CD14-positive monocyte (primary cell): ENCODE measurements at places on chromosomes 2 and 18. TPM values are rescaled to one million over a fixed set of nuclear protein-coding genes. Genes with fewer than 3 reads are reported as not detected.

GRCh38 chr2:20414806-20415205 lies 32.1 kb upstream of the RHOB start:
- no peak overlapping the region for H3K27ac ChIP-seq
- H3K4me3 ChIP-seq: no peak overlapping the region
- H3K4me1 ChIP-seq: peaks cover 34% of the 10 kb centered on the region
- H3K36me3 ChIP-seq: no peaks in the 10 kb centered on the region

DNA sequence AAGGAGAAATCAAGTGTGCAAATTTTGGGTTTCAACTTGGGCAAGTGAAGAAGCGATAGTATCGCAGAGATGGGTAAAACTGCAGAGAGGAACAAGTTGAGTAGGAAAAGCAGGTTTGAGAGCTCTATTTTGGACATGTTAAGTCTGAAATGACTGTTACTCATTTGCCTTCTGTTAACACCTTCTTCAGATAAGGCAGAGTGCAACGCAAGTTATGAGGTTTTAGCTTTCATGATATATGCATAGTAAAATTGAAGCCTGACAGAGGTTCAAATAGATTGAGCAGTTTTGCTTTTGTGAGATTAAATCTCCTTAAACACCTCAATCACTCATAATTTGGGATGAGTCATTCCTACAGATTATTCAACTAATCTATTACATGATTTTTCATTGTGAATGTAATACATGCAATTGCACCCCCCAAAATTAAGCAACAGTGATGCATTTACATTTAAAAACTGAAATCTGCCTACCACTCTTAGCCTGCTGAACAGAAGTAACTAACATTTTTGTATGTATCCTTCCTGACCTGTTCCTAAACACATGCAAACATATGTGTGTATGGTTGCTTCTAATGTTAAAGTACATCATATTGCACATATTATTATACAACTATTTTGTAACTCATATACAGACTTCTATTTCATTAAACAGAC lies 575.4 kb downstream of the ARHGAP15 start:
- no peaks in the 10 kb centered on the region for H3K27me3 ChIP-seq
- H3K36me3 ChIP-seq: peaks cover 5% of the 10 kb centered on the region
- DNase-seq: no peak
- H3K4me1 ChIP-seq: no peaks in the 10 kb centered on the region
- H3K27ac ChIP-seq: peak overlapping the region; percentile 28

The VWC2L gene
- not detected in 2 replicates for polyA plus RNA-seq

DNA sequence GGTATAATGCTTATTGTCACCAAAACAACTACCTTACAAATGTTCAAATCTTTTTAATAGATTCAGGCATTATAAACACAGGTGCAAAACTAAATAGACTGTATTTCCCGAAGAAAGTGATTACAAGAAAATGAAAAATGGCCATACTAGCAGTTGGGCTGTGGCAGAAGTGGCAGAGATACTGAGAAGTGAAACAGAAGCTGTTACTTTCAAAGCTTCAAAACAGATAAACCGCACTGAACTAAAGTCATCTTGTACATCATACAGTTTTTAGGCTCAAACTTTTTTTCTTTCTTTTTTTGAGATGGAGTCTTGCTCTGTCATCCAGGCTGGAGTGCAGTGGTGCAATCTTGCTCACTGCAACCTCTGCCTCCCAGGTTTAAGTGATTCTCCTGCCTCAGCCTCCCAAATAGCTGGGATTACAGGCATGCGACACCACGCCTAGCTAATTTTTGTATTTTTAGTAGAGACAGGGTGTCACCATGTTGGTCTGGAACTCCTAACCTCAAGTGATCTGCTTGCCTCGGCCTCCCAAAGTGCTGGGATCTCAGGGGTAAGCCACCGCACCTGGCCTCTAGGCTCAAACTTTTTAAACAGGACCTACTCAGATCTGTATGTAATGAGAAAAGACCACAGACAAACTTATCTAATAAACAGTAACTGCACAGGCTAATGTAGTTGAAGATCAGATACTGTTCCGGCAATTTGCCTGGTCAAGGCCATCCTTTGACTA lies 77.9 kb upstream of the SATB2 start:
- no peaks in the 10 kb centered on the region for H3K36me3 ChIP-seq

The SERPINB4 gene
- not detected for polyA plus RNA-seq

DNA sequence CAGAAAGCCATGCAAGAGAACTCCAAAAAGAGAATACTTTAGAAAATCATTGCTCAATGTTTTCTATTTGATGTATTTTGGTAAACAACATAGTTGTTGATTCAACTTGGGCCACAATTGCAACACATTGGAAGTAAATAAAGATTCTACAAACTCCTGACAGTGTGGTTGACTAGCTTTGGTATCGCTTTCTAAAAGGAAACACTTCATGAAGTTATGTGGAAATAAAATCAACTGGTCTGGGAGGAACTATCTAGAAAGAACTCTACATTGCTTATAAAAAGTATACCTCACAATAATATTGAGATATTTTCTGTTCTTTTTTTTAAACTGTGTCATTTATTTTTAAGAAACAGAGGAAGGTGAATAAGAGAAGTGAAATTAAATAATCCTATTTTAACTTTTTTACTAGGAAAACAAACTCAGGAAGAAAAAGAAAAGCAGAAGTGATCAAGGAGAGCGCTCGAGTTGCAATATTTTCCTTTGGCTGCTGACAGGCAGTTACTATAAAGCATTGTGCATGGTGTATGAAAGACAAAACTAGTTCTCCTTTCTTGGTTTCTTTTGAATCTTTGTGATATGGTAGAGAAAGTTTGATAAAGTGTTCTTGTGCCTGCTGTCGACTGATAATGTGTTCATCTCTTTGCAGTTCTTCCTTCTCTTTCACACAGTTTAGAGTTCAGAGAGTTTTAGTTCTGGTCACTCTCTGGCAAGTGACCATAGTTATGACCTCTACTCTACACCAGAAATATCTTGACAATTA lies 3.0 kb downstream of the DHRS9 start:
- no peaks in the 10 kb centered on the region for H3K36me3 ChIP-seq
- H3K27me3 ChIP-seq: no peaks in the 10 kb centered on the region
- peak overlapping the region; percentile 90 for H3K27ac ChIP-seq
- DNase-seq: peak; percentile 80

DNA sequence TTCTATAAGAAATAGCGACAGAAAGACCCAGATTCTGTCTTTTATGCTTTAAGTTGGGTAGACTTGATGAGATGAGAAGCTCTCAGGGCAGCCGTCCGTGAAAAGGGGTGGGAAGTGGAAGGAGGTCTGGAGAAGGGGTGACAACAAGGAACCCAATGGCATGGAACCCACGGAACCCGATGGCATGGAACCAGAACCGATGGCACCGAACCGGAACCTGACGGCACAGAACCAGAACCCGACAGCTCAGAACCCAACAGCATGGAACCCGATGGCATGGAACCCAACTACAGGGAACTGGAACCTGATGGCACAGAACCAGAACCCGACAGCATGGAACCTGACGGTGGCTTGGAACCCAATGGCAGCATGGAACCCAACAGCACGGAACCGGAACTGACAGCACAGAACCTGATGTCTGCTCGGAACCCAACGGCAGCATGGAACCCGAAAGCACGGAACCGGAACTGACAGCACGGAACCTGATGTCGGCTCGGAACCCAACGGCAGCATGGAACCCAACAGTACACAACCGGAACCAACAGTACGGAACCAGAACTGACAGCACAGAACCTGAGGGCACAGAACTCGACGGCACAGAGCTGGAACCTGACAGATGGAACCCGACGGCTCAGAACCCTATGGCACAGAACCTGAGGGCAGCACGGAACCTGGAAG lies 155.2 kb downstream of the TMEM18 start:
- no peaks in the 10 kb centered on the region for H3K27me3 ChIP-seq
- no peak overlapping the region for H3K27ac ChIP-seq
- H3K4me3 ChIP-seq: no peak overlapping the region

DNA sequence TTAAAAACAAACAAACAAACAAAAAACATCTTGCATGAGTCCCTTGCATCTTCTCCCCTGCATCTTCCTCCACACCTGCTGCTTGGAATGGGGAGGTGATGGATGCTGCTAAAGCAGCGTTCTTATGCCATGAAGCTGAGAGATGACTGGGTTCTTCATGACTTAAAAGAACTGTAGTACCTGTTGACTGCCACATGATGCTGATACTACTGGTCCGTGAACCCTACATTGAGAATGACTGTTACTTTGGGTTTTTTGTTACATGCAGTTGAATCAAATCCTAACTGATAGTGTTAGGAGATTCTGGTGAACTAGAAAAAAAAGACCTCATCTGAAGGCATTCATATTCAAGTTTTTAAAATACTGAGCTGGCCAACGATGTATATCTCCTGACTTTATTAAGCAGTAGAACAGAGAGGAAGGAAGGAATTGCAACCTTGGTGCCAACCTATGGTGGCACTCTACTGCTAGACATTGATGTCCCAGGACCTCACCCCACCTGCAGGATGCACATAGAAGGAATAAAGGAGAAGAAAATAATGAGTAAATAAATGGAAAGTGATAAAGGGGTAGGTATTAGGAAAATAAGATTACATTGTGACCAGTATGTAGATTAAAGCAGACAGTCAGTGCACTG lies 63.2 kb upstream of the SPAG16 start:
- H3K4me1 ChIP-seq: no peaks in the 10 kb centered on the region
- no peak overlapping the region for H3K4me3 ChIP-seq
- H3K36me3 ChIP-seq: no peaks in the 10 kb centered on the region
- DNase-seq: no peak

GRCh38 chr18:39424261-39424660 lies 1858.7 kb upstream of the CELF4 start:
- no peaks in the 10 kb centered on the region for H3K36me3 ChIP-seq
- H3K4me1 ChIP-seq: no peaks in the 10 kb centered on the region
- no peaks in the 10 kb centered on the region for H3K27me3 ChIP-seq
- no peak overlapping the region for H3K27ac ChIP-seq
- no peak overlapping the region for H3K4me3 ChIP-seq

The NDUFV2 gene
- polyA plus RNA-seq: 162 TPM

DNA sequence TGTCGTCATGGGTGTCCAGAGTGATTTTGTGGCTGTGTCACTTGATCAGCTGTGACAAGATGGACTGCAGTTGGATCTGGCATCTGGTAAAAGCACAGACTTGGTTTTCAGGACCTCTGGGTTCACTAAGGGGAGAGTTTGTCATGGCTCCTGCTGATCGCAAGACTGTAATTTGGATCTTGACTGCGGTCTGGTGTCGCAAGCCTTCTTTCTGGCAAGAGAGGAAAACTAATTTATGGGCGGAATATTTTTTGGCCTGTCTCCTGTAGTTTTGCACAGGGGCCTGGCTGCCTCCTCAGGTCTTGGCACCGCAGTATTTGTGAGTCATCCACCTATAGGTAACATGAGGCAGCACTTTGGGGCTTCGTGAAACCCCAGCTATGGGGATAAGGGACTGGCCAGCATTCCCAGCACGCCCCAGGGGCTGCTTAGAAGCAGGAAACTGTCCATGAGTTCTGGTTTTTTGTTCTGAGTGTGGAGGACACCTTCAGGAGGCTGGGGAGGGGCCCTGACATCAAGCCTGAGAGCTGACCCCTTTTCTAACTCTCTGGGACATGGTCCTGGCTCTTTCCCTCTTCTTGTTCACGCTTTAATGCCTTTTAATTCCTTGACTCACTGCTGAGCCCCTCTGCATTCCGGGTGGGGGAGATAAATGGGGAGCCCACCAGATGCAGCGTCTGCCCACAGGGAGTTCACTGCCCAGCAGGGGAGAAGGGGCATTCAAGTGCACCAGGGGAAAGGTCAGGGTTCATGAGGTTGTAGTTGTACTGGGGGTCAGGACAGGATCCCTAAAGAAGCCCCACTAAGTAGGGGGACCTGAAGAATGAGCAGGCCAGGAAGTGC lies 12.2 kb downstream of the SH3BP4 start:
- no peaks in the 10 kb centered on the region for H3K27me3 ChIP-seq
- no peaks in the 10 kb centered on the region for H3K36me3 ChIP-seq
- H3K4me1 ChIP-seq: no peaks in the 10 kb centered on the region
- H3K27ac ChIP-seq: no peak overlapping the region
- DNase-seq: no peak
- no peak overlapping the region for H3K4me3 ChIP-seq

DNA sequence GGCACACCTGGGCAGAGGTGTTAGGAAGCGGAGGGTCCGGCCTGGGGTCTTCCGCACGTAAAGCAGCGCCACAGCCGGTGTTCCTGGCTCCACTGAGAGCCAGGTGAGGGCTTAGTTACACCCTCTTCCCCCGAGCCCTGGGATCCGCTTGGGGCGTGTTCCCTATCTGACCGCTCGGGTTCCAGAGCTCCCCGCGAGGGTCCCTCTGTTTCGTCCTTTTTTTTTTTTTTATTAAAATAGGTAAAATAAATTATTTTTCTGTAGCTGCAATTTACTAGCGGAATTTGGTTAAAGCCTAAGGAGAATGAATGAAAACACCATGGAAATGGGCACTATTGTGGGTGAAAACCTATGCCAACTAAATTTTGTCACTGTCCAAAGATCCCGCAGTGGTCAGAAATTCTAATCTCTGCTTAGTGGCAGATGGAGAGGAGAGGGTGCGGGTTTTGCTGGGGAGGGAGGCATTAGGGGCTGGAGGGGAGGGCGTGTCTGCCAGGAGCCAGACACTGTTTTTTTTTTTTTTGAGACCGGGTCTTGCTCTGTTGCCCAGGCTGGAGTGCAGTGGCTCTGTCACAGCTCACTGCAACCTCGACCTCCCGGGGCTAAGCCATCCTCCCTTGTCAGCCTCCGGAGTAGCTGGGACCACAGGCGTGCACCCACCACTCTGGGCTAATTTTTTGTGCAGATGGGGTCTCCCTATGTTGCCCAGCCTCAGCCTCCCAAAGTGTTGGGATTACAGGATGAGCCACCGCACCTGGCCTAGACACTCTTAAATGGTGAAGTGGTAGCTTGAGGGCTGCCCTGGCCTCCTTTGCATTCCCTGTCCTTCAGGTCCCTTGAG lies 834 bp downstream of the PDCL3 start:
- H3K36me3 ChIP-seq: peaks cover 26% of the 10 kb centered on the region
- H3K4me1 ChIP-seq: peaks cover 15% of the 10 kb centered on the region
- DNase-seq: no peak
- H3K27me3 ChIP-seq: no peaks in the 10 kb centered on the region

DNA sequence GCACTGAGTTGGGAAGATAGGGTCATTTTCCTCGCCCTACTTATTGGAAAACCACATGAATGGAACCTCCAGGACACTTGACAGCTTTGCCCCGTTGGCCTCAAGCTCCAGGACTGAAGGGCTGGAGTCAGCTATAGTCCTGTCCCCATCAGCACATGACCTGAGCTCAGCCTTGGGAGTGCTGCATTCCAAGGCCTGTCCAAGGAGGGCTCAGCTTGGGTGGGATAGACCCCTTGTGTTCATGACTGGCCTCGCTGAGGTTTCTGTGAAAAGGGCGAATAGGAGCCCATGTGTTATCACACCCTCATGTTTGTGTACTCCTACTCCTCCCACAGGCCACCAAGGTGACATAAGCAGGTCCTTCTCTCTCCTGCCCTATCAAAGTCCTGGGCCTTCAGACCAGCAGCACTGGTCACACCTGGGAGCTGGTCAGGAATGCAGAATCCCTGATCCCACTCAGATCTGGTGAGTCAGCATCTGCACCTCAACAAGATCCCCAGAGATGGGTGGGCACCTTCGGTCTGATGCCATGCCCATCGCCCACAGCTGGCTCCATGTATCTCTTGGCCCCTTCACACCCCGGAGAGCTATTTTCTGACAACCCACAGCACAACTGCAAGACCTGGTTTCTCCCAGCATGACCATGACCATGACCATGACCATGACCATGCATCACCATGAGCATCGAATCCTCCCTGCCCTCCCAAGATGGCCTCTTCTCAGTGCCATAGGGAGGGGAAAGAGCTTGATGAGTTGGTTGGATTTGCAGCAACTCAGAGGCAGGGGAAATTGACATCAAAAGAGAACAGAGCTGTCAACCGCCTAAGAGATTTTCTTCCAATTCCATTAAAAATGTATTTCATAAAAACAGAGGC lies 83.0 kb upstream of the RAB6C start:
- no peak overlapping the region for H3K4me3 ChIP-seq
- no peaks in the 10 kb centered on the region for H3K36me3 ChIP-seq
- no peaks in the 10 kb centered on the region for H3K4me1 ChIP-seq
- no peak for DNase-seq
